NB4 (cell line): ENCODE measurements at places on chromosomes 1 and 21.
A peak's percentile ranks its signal among the peaks of the same experiment; 100 is the strongest.

- DNase-seq = no peak
Observed at GRCh38 chr1:37476087-37476452, 1.7 kb downstream of the ZC3H12A start.

DNA sequence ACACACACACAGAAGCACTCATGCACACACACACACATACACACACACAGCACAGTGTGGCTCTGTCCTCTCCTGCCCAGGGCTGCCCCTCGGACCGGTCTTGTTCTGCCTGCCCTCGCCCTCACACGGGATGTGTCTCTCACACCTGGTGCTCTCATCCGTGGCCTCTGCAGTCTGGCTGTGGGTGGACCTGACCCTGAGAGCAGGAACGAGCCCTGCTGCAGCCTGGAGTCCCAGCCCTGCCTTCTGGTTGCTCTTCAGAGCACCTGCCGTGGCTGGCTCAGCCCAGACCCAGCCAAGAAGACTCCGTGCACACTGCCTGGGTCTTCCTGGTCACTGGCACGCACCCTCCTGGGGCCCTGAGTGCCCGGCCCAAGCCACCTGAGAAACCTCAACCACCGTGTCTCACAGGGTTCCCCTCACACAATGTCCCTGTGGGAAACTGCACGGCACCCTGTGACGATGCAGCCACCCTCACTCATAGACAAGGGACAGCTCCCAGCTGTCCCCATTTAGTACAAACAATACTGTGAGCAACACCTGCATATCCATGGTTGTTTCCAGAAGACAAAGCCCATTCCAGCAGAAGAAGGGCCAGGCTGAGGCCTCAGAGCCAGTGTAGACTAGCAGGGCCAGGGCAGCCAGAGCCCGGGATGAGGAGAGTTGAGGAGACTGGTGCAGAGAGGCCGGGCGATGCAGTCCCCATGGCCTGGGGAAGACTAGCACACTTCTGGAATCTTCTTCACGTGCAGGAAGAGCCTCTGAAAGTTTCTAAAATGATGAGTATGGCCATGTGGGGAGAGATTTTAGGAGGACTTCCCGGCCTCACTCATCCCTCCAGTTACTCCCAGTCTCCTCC lies 234.0 kb downstream of the NPHP4 start:
- no peak for DNase-seq

- no peak for DNase-seq
Observed at GRCh38 chr1:56905667-56906066, 51.1 kb downstream of the C8A start.

DNA sequence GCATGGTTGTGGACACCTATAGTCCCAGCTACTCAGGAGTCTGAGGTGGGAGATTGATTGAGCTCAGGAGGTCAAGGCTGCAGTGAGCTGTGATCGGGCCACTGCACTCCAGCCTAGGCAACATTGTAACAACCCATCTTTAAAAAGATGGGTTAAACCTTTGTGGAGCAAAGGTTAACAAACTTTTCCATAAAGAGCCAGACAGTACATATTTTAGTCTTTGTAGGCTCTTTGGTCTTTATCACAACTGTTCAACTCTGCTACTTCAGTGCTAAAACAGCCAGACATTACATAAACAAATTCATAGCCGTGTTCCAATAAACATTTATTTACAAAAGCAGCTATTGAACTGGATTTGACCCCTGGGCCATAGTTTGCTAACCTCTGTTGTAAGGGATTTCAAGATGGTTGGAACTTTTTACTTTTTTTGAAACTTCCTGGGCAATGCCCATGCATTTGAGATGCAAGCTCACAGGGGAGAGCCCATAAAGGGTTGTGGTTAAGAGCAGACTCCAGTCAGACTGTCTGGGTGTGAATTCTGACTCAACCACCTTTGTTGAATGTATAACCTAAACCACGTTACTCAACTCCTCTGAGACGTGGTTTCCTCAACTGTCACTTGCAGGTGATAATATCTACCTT lies 10.8 kb downstream of the INAVA start:
- DNase-seq = peak; percentile 92

DNA sequence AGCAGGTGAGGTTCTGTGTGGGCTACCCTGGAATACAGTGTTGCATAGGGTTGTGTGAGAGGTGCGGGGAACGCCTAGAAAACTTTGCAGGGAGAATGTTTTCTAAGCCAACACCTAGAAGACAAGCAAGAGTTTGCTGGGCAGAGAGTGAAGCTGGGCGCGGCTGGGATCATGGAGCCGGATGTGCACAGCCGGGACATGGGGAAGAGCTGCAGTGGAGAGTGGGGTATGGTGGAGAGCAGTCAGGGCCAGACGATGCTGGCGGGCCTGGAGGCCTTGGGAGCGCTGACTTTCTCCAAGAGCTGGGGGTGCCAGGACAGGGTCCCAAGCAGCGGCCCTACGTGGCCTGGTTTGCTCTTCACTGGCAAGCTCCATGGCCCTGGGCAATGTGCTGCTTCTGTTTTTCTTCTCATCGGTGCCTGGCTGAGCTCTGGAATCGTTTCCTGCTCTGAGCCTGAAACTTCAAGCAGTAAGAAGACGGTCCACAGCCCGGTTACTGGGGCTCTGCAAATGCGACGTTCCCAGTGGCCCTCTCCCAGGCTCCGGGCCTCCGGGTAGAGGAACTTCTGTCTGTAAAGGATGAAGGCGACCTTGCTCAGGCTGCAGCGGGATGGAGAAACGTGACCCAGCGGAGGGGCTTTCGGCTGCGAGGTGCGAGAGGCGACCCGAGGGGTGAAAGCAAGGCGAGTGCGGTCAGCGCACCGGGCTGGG lies 51.9 kb upstream of the CD34 start:
- peak; percentile 9 for DNase-seq

DNA sequence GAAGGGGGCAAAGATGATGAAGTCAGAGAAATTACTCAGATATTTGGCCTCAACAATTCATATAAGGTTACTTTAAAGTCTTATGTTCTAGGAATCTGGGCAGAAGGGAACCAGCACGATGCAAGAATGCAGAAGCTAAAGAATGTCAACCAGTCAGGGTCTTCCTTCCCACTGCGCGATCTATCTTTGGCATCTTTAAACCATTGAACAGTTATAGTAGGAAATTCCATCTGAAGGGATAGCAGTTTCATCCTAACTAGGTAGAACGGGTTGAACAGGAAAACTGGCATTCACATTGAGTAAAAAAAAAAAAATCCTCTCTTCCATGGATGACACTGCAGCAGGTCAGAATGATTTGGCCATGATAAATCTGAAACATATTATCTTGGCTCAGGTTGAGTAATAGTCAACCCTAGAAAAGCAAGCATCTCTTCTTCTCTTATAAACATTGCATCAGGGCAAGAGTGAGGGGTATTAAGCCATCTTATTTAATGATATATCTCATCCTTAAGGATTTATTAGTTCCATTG lies 6.3 kb downstream of the CRCT1 start:
- DNase-seq = no peak

- no peak for DNase-seq
Observed at GRCh38 chr1:187092104-187092503, 263.4 kb downstream of the PLA2G4A start.

DNA sequence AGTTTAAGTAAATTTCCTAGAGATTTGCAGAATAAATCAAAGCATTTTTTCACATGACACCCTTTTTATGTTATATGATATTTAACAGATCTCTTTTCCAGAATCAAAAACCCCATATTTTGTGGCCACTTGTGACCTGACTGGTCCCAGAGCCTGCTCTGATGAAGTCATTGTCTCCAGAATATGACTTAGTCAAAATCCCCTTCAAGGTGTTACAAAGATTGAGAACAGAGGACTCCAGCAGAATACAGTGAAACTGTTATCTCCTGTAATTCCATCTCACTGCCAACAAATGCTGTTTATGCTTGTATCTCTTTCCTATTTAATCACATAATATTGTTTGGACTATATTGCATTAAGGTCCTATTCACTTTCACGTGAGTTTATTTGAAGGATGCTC lies 25.6 kb downstream of the RGS1 start:
- DNase-seq = no peak

DNA sequence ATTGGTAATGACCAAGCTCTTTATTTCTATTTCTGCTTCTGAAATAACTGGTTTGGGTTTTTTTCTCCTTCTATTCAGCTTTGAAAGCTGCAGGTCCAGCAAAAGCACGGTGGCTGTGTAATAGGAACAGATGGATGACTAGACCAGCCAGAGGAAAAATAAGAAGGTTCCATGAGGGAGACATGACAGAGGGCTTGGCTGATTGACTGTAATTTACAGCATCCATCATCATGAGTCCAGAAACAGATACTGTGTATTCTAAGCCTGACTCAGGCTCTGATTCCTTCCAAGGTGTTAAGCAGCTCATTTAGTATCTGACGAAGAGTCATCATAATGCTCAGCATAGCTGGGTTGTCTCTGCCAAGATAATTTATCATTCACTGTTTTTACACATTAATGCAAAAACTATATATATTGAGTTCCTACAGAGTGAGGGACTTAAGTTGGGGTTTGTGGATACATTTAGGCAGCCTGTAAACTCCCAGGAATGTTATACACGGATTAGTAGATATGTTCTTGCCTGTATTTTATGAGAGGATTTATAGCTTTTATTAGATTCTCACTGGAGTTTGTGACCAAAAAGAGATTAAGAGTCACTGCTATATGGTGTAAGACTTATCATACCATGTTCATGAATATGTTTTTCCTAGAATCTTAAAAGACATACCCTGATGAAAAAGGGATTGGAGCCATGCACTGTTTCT lies 72.6 kb downstream of the SGIP1 start:
- no peak for DNase-seq

DNA sequence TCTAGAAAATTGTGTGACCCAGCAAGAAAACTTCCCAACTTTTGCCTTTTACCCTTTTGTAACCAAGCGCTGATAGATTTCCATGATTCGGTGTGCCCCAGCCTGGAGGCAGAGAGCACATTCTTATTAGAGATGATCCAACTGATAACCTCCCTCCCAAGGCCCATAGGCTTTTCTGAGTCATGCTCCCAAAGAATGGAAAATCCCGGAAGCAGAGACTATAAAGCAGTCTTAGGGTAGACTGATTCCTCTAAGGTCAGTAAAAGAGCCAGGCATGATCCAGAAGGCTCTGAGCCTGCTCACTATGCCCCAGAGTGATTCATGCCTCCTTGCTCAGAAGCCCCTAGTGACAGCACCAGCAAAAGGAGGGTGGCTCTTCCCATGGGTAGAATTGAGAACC lies 4.3 kb downstream of the CAMK1G start:
- no peak for DNase-seq

GRCh38 chr1:209989525-209989924 lies 51.5 kb downstream of the SYT14 start:
- peak; percentile 4 for DNase-seq
